Fibroblast of lung (primary cell): ENCODE measurements at places on chromosomes 2 and 18. TPM values are rescaled to one million over a fixed set of nuclear protein-coding genes. Genes with fewer than 3 reads are reported as not detected.

The EMILIN1 gene
- 187 and 251 TPM in 2 replicates for total RNA-seq

The RBM44 gene
- total RNA-seq: 0.17 and 0.26 TPM in 2 replicates

The FIGN gene
- total RNA-seq: 0.51 and 1.5 TPM in 2 replicates

The DNER gene
- 0.26 and 0.33 TPM in 2 replicates for total RNA-seq

The AFF3 gene
- total RNA-seq: 0.26 and 0.50 TPM in 2 replicates

The AKAIN1 gene
- not detected in 2 replicates for total RNA-seq

The MOCOS gene
- total RNA-seq: 9.0 and 13.9 TPM in 2 replicates

The NXPH2 gene
- not detected in 2 replicates for total RNA-seq

The STEAP3 gene
- 9.8 and 13.7 TPM in 2 replicates for total RNA-seq

The SULT1C2 gene
- under 0.01 and 0.26 TPM in 2 replicates for total RNA-seq

DNA sequence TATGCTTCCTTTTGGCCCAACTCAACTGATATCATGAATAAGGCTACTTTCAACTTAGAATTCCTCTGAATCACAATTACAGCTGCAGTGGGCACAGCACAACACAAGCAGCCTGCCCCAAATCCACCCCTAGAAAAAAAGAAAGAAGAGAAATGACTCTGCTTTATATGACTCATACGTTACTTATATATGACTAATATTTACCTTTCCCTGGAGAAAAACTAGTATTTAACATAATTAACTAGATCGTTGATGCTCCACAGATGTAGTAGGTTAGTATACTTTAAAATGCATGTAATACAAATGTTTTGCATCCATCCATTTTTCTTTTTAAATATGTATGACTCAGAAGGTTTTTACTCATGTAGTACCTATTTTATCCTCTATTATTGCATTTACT, 133.3 kb upstream of the UNC80 start:
- peak; percentile 44 for DNase-seq

- DNase-seq: no peak
Measured at GRCh38 chr2:62698653-62699052, 6.9 kb upstream of the EHBP1 start.

GRCh38 chr2:153145470-153145978, 333.0 kb downstream of the RPRM start:
- DNase-seq: no peak

DNA sequence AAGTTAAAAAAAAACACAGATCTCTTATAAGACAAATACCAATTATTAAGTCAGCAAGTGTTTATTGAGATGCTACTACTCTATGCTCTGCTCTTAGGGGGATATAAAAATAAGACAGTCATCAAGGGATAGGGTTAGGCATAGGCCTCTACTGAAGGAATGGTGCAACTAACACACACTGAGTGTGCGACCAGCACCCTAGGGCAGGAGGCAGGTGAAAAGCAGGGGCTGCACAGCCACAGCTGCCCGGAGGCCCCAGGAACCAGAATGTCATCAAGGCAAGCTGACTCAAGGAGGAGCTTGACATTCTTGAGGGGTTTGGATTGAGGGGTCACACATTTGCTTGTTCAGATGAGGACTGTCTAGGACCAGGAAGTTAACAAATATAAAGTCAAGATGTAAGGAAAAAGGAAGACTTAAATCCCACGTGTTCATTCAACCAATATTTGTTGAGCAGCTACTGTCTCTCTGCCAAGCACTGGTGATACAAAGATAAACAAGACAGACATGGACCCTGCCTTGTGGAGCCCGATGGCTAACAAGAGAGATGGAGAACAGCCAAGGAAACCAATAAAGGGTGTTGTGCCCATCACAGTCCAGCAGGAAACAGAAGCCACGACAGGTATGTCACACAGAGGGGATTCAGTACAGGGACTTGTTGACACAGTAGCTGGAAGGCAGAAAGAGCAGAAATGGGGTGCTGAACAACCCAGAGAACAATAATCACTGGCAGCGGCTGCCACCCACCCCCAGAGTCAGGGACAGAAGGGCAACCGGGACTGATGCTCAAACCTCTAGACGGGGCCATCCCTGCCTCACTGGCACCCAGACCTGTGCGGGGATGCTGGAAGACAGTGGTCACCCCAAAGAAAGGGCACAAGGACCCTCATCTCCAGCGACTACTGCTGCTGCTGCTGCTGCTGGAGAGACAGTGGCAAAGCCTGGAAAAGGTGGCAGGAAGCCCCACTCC, 45.8 kb upstream of the MAL start:
- no peak for DNase-seq

DNA sequence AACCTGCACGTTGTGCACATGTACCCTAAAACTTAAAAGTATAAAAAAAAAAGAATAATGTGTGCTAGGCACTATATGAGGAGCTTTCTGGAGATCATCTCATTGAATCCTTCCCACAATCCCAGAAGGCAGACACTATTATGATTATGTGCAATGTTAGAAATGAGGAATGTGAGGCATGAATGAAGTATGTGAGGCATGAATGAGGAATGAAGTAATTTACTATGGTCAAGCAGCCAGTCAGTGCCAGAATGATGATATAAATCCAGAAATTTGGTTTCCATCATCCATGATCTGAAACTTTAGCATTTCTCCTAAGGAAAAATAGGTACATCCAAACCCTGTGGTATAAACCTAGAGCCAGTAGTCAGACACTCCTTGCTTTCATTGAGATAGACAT, 42.0 kb downstream of the CCDC148 start:
- DNase-seq: peak; percentile 82

DNA sequence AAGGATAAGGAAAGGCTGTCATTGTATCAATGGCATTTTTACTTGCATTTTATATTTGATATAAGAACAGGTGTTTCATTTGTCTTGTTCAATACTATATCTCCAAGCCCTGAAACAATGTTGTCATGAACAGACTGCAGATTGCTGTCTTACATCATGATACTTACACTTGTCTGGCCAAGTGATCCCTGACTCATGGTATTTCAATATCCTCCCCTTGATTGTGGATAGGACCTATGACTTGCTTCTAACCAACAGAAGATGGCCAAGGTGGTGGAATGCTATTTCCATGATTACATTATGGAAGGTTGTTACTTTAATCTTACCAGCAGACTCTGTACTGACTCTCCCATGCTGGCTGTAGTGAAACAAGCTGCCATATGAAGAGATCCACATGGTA, 471.1 kb downstream of the CCDC85A start:
- DNase-seq: no peak

DNA sequence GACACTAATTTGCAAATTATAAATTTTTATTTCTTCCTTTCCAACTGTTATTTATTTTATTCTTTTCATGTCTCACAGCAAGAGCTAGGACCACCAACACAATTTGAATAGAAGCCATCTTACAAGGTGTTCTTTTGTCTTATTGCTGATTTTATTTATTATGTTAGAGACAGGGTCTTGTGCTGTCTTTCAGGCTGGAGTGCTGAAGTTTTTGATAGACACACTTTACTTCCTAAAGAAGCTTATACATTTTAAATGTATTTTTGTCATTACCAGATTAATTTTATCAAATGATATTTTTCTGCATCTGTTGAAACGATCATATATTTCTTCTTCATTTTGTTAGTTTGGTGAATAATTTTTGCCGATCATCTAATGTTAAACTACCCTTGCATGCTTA, 130.3 kb upstream of the BCL2L11 start:
- no peak for DNase-seq

- peak; percentile 52 for DNase-seq
Measured at GRCh38 chr2:172438741-172439508, 11.5 kb downstream of the ITGA6 start.

GRCh38 chr2:19185086-19185485, 173.3 kb downstream of the OSR1 start:
- DNase-seq: no peak

DNA sequence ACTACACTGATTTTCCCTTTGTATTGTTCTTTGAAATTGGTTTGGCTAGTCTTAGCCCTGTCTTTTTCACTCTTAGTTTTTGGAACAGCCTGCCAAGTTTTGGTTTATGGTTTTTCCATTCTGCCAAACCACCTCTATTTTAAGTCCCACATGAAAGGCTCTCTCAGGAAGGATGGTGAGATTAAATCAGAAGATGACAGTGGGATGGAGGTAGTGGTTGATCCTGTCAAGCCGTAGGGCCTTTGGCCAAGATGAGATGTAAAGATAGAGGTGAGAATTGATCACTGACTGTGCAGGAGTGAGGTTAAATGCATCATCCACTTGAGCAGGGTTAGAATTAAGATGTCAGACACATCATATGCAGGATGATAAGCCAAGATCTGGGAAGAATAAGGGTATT, 948.5 kb downstream of the SLC4A3 start:
- DNase-seq: no peak

DNA sequence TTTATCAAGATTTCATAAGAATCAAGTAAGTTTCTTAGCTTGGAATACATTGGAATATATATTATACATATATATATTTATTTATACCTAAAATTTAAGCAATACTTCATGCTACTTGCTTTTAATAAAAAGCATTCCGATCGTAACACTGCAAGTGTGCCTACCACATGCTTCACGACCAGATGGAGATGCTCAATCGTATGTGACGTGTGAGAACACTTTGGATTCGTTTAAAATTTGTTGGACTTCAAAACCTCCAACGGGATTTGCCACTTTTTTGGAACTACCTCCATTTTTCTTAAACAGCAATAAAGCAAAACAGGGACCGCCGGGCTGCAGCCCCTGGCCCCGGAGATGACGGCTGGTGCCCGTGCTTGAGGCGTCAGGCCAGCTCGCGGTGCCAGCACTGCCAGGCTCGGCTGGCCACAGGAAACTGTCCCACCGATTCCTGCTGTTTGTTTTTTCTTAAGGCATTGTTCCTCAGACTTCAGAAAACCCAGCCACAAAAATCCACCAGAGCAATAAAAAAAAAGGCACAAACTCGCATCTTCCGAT, 204.1 kb downstream of the TWIST2 start:
- no peak for DNase-seq

DNA sequence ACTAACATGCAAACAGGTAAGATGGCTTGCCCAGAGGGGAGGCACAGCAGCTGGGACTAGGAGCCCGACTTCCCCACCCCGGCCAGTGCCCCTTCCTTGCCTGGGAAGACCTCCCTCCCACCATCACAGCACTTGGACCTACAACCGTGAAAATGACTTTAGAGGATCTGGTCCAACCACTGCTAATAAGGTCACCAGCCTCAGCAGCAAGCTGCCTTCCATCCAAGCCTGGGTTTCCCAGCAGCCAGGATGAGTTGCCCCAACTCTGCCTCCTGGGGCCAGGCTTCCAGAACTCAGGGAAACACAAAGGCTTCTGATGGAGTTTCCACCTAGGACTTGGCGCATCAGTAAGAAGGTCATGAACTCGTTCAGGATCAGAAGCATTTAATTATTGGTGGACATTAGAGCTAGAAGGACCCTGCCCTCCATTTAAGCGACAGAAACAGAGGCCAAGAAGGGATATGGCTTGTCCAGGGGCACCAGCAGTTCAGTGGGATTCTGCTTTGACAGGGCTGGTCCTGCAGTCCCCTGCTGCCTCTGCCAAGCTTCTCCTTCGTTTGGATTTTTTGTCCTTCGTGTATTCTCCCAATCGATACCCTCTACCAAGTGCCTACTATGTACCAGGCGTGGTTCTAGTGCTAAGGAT, 403.0 kb upstream of the ID2 start:
- no peak for DNase-seq

GRCh38 chr2:70552501-70553333, 909 bp downstream of the TGFA start:
- DNase-seq: no peak

- no peak for DNase-seq
Measured at GRCh38 chr2:27664154-27664574, 475 bp downstream of the SLC4A1AP start.

DNA sequence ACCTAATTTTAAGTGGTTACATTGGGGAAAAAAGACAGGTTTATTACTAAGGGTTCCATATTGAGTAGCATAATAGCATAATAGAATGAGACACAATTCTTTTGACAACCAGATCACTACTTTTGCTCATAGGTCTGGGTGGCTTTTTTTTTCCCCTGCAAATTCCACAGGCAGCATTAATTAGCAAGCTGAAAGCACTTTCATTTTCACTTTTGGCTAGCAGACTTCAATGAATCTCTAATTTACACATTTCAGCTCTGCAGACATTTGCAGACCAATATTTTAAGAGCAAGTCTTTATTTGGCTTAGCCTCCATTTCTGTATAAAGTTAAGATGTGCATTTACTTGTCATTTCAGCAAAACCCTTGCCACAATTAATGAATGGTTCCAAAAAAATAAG, 185.5 kb downstream of the NOL4 start:
- DNase-seq: peak; percentile 4

- no peak for DNase-seq
Measured at GRCh38 chr2:233819884-233820773, 34.2 kb downstream of the HJURP start.

GRCh38 chr2:88736437-88736836, 45.0 kb downstream of the RPIA start:
- no peak for DNase-seq

GRCh38 chr18:9925369-9925768, 11.6 kb downstream of the VAPA start:
- peak; percentile 61 for DNase-seq

DNA sequence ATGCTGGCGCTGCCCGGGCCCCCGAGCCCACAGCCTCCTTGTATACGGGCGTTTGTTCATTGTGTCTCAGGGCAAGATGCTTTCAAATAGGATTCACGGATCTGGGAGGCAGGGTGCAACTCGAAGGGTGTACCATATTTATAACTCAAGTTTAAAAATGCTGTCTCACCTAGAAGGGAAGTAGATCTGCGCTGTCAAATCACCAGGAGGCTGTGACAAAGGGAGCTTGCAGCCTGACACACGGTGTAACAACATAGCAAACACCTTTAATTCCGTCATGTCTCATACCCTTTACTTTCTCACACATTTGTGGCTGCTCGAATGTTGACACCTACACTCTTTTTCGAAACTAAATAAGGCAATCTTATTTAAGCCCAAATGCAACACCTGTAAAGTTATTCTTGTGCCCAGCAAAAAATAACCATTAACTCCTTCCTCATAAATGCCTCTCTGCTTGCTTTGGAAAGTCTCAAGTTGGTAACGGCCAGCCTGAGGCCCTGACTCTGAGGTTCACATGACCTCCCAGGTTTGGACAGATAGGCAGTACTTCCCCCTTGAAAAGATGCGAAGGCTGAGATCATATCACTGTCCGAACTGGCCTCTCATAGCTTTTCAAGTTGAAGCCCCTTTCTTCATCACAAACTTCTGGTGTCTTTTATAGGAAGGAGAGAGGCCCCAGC, 11.6 kb downstream of the ZEB2 start:
- no peak for DNase-seq

- DNase-seq: no peak
Measured at GRCh38 chr2:136424112-136424511, 306.2 kb upstream of the CXCR4 start.

DNA sequence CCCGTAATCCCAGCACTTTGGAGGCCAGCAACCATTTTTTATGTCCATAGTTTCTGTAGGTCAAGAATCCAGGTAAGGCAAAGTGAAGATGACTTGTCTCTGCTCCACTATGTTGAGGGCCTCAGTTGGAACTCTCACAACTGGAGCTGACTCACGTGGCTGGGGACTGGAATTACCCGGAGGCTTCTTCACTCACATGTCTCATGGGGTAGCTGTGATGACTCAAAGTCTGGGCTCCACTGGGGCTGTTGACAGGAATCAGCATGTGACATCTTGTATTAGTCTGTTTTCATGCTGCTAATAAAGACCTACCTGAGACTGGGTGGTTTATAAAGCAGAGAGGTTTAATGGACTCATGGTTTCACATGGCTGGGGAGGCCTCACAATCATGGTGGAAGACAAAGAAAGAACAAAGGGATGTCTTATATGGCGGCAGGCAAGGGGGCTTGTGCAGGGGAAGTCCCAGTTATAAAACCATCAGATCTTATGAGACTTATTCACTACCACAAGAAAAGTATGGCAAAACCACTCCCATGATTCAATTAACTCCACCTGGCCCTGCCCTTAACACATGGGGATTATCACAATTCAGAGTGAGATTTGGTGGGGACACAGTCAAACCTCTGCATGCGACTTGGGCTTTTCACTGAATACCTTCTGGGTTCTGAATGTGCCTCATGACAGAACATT, 7.8 kb upstream of the PPP1R1C start:
- DNase-seq: no peak
